ENCODE measurements at places on chromosomes 6 and 20. TPM values are rescaled to one million over a fixed set of nuclear protein-coding genes. Genes with fewer than 3 reads are reported as not detected.

GRCh38 chr6:42417641-42418112, 34.0 kb downstream of the TRERF1 start:
- no peak for DNase-seq

DNA sequence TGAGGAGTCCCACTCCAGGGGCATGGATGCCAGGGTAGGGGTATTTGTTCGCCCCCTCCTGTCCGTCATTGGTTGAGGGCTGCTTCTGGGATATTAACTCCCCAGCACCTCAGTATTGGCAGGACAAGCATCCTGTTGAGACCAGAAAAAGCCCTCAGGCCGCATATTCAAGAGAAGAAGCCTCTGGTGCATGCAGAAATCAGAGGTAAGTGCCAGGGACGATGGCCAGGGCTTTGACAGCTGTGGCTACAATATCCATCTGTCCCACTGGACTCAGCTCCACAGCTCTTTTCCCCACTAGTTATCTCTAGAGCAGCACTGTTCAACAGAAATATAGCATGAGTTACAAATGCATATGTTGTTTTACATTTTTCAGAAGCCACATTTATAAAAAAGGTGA, 651.3 kb downstream of the KIF16B start:
- no peak for DNase-seq

PTCRA gene
- not detected for total RNA-seq

- DNase-seq: no peak
Measured at GRCh38 chr6:15426395-15426794, 180.5 kb downstream of the JARID2 start.

DNA sequence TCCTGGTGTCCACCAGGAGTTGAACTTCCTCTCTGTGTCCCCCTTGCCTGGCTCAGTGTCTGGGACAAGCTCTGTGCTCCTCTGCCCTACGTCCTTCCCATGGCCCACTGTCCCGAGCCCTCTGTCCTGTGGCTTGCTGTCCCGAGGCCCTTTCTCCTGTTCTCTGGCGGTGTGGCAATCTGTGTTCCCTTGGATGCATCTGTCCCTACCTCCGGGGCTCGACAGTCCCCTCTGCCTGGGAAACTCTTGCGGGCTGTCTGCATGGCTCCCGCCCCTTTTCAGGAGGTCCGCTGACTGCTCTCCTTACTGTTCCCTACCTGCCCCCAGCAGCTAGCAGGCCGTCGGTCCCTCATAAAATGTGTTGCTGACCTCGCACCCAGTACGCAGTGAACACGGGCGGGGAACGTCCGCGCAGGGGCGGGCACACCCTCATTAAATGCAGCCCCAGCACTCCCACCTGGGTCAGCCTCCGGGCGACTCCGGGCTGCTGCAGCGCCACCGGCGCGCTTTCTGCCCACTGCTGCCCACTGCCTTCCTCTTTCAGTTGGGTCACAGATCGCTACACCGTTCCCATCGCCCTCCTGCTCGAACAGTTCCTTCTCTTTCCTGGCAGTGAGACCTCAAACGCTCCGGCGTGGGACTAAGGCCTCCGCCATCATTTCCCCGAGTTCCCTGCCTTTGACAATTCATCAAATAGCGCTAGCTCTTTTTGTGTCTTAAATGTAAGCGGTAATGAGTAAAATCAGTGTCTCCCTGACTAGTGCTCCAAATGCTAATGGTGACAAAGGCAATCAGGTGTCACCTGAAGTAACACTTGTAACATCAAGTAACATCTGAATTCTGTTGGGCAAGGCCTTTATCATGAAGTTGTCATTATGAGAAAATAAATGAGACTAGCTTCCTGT, 60.5 kb downstream of the RSPH3 start:
- no peak for DNase-seq

GSTA2 gene
- not detected for total RNA-seq

DNA sequence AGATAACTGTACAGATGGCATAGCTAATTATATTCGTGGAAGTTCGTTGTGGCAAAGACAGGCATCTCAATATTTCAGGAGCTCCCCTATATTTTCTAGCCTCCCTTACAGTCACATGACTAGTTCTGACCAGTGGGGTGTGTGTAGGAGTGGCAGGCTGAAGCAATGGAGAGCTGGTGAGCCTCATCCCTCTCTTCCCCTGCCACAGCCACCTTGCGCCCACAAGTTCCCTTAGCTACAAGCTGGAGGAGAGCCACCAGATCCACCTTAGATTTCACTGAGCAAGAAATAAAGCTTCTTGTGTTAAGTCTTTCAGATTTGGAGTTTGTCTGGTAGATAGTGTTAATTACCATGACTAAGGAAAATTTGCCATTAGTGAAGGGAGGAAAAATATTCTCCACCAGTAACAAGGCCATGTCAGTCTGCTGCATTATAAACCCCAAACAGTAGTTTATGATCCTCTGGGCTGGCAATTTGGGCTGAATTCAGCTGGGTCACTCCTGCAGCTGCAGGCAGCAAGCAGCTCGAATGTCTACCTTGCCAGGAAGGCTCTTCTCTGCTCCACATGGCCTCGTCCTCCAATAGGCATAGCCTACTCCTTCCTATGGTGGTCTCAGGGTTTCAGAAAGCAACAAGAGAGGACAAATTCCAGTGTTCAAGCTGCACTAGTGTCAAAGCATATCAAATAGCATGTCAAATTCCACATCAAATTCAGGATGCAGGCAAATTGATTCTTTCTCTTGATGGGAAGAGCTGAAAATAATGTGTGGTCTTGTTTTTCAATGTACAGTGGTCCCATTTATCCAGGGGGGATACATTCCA, 7.4 kb upstream of the RBCK1 start:
- DNase-seq: no peak

DNA sequence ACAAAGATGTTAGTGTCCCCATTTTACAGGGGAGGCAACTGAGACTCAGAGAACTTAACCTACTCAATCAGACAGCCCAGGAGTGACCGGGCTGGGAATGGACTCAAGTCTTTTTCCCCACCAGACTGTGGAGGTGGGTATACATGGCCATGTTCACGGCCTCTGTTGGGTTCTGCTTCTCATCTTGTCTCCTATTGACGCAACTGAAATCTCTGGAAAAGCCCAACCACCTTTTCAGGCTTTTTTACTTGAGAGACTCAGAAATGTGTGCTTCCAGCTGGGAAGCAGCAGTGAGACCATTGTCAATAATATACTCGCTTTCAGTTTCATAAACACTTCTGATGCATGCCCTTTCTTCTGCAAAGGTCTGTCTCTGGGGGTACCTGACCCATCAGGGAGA, 70.7 kb downstream of the SOBP start:
- no peak for DNase-seq

RALGAPA2 gene
- 50.7 TPM for total RNA-seq

DNA sequence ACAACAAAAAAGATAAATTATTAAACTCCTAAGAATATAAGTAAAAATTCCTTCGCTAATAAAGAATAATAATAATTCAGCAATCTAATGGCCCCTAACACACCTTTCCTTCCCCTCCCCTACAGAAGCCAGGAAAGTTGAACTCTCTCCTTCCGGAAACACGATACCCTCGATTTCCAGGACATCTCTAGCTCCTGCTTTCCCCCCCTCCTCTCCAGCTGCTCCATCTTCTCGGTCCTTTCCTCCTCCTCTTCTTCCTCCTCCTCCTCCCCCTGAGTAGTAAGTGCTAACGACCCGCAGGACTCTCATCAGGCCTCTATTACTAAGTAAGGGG, 603 bp downstream of the TASP1 start:
- no peak for DNase-seq

- no peak for DNase-seq
Measured at GRCh38 chr6:90097356-90097755, 199.3 kb downstream of the BACH2 start.

- DNase-seq: peak; percentile 45
Measured at GRCh38 chr6:35128496-35128895, 12.6 kb downstream of the TCP11 start.
